ENCODE measurements at places on chromosomes 5 and 9.
A peak's percentile ranks its signal among the peaks of the same experiment; 100 is the strongest.

DNA sequence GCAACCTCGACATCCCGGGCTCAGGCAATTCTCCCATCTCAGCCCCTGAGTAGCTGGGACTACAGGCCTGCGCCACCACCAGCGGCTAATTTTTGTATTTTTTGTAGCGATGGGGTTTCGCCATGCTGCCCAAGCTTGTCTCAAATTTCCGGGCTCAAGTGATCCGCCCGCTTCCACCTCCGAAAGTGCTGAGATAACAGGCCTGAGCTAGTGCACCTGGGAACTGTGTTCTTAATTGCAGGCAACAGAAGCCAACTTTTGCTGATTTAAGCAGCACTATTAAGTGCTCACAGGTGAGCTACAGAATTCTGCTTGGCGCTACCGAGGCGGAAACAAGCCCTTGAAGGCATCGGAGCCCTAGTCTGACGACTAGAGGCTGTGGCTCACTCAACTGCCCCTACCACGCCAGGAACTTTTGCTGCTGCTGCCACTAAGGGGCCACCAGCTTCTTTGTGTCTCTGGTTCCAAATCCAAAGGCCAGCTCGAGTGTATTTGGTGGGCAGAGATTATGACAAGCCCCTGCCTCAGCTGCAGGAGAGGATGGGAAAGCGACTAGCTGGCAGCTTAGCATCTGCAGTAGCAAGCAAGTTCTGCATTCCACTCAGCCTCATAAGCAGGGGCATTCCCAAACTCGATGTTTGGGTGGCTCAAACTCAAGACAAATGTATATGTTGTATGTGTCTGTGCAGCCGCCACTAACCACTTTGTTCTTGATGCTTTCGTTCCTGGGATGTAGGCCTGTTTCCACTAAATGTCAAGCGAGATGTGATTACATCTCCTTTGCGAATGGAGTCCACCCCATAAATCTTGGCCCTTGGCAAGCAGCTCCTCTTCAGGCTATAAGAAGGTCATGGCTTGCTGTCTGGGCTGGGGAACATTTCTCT is 10.6 kb upstream of the HMCN2 start:
- DNase-seq = no peak

DNA sequence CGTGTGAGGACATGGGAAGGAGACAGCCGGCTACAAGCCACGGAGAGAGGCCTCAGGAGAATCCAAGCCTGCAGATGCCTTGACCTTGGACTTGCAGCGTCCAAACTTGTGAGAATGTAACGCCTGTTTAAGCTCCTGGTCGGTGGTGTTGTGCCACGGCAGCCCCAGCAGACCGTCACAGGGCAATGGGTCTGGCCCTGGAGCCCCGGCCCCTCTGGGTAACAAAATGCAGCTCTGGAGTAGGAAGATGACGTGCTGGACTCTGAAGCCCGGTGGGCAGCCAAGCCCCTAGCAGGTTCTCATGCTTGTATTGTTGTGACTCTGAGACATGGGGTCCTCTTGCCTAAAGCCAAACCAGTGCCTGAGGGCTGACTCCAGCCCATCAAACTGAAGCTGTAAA is 174.7 kb downstream of the IRX2 start:
- no peak for DNase-seq

DNA sequence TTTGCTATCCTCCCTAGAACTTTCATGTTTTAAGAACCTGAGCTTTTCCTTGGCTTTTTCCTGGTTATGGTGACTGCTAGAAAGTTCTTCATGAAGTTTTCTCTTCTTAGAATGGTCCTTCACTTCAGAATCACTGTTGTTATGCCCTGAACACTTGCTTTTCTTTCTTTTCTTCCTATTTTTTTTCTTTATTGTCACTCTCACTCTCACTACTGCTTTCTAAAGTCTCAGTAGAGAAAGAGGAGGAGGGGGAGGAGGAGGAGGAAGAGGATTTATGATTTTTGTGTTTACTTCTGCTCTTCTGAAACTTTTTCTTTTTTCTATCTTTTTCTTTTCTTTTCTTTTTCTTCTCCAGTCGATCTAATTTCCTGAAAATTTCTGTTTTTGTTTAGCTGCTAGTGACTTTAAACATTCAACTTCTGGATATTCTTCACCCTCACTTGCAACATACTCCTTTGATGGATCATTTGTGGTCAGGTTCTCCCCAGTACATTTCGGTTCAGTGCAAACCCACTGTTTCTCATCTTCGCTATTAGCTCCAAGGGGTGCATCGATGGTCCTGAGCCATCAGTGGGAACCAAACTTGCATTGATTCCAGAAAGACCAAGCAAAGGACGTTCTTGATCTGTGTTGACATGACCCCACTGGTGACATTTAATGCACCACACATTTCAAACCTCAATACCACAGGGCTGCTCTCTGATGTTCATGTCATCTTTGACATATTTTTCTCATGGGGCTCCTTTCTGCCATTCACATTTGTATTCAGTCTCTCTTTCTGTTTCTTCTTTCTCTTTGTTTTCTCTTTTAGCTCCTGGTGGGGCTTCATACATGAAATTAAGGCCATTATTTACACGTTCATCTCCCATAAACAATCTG is 81.6 kb upstream of the HAND1 start:
- DNase-seq = no peak

DNA sequence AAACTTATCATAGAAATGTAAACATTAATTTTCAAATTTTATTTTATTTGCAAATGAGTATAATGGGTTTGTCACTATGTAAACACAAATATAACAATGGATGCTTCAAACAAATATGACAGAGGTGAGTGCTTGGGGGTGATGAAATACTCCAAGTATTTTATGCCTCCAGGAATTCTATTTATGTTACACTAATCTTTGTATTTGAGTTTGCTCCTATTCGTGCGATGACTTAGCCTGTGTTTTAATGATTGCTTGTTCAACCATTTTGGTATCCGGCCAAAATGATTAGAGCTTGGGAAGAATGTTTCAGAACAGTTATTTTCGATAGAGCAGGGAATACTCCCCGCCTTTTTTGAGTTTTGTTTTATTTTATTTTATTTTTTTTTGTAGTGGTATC is 5.0 kb downstream of the DMRT2 start:
- DNase-seq = no peak

DNA sequence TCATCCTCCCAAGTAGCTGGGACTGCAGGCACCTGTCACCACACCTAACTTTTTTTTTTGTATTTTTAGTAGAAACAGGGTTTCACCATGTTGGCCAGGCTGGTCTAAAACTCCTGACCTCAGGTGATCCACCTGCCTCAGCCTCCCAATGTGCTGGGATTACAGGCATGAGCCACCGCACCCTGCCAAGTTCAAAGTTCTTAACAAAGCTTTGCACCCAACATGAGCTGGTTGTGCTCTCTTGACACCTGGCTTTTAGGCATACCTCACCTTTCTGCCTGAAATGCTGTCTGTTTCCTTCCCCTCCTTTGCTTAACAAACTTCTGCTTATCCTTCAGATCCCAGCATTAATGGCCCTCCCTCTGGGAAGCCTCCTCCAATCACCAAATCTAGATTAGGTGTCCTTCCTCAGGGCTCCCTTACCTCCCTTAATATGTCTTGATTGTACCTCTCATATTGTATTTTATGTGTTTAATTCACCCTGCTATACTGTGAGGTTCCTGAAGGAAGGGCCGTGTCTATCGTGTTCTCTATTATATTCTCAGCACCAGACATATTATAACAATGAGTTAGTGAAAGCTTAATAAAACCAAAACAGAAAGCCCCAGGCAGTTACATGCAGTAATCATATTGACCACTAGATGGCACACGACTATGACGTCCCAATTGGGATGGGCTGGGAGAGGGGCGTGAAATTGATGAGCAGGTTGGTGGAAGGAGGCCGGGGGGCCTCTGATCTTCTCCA is 62.9 kb upstream of the PPARGC1B start:
- peak; percentile 11 for DNase-seq

GRCh38 chr5:171521219-171521633 is 101.8 kb downstream of the FGF18 start:
- no peak for DNase-seq

GRCh38 chr5:86074297-86074696 is 543.4 kb upstream of the COX7C start:
- no peak for DNase-seq

DNA sequence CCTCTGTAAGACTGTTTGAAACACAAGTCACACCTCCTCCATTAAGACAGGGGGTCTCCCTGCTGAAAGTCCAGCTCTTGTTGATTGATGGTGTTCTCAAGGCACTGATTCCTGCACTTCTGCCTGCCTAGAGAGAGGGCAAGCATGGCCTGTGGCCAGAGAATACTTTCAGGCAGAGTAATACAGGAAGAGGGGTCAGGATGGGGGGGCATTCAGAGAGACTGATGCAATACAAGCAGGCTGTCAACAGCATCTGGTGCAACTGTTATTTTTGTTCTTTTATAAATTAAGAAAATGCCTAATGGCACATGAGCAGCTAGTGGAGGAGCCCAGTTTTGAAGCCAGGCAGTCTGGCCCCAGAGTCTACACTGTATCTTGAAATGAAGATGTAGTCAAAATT is 302.2 kb downstream of the DIRAS2 start:
- no peak for DNase-seq

GRCh38 chr5:166367391-166367790 is 1924.1 kb upstream of the WWC1 start:
- DNase-seq = no peak

DNA sequence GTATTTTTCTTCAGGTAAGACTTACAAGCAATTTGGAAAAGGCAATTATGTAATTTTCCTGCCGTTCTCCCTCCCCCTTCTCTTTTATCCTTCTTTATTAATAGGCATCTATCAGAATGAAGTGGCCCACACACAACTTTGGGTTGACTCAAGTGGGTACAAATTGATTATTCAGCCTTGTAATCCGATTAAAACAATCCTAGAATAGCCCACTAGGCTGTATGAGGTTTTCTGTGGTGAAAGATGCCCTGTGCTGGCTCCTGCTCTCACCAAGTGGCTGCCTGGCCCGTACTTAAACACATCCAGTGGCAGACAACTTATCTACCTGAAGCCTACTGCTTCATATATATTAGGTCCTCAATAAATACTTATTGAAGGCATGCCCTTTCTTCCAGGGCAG is 177.3 kb upstream of the C9orf72 start:
- DNase-seq = no peak

DNA sequence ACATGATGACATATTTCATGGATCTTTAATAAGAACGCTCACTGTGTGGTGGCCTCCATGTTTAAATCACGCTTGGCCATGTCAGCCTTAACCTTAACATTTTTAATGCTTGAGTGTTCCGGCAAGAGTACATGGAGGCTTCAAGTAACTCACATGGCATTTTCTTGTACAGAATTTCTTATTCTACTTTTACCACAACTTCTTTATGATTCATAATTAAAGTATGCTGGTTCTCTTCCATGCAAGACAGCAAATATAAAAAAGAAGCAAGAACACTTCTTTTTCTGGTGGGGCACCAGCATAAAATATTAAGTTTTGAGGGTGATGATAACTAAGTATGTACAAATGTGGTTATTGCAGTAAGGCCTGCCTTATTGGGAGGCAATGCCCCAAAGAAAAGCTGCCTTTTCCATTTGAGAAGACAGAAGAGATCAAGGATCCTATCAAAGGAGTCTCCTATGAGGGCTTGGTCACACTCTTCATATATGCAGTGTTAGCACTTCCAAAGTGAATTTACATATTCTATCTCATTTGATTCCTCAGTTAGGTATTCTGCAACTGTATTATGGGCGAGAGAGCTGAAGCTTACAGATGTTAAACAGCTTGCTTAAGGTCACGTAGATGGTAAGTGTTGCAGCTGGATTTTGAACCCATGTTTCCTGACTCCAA is 382.7 kb upstream of the MEF2C start:
- no peak for DNase-seq

DNA sequence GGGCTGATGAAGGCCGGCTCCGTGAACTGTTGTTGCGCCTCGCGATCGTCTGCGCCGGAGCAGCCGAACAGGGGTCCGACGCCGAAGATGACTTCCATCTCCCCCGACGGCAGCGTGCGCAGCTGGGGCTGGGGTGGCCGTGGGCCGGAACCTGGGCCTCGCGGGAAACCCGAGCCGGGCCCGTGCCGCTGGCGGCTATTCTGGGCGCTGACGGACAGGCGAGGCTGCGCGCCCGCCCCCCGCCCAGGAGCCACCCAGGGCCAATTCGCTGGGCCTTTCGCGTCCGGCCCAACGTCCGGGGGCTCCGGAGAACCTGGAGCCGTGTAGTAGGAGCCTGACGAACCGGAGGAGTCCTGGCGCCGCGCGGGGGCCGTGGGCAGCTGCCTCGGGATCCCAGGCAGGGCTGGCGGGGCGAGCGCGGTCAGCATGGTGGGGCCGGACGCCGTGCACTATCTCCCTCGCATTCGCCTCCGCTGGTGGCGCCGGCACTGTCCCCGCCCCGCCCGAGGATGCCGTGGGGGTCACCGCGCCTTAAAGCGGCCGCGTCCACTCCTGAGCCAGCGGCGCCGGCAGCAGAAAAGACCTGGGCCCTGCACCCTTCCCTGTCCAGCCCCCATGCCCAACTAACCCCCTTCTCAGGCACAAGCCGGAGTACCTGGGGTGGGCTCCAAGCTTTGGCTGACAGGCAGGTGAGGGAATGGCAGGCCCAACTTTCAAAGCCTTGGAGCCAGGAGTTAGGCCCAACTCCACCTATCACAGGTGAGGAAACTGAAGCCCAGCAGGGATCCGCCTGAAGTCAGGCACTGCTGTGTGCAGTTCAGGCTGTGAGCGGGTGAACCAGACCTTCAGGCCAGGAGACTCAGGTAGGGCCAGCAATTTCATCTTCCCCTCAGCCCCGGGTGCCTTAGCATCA is at the start of gene PROB1:
TSS of gene PROB1 (minus strand) at position 451 of the 913 bp plus-strand sequence. CDS start at position 428, 23 bp downstream.
- DNase-seq = no peak

DNA sequence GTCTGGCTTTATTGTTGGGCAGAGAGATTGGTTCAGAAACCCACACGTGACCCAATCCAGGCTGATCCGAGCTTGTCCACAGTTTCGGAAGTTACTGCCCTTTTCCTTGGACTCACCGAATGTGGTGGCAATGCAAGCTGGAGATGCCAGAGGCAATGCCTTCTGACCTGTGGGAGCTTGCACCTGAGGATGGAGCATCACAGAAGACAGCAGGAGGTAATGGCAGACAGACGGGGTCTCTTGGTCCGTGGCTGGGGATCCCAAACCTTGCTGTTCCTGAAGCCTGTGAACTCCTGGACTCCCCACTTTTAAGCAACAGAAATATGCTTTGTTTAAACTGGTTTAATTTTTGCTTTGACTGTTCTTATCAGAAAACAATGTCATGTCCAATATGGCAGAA is 265.2 kb upstream of the IRX1 start:
- no peak for DNase-seq

DNA sequence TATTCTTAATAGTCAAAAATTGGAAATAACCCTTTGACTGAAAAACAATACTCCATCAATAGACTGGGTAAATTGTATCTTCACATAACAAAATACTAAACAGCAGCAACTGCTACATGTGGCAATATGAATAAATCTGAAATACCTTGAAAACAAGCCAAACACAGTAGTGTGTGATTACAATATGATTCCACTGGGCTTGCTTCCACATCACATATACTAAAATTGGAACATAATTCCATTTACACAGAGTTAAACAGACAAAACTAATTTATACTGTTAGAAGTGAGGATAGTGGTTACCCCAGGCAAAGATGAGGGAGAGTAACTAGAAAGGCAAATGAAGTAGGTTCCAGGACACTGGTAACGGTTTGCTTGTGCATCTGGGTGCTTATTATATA is 20.4 kb downstream of the FNIP1 start:
- no peak for DNase-seq

- no peak for DNase-seq
These were observed 12.8 kb upstream of the VAV2 start for GRCh38 chr9:134004881-134005280.
